ENCODE measurements at places on chromosomes 4 and X.

DNA sequence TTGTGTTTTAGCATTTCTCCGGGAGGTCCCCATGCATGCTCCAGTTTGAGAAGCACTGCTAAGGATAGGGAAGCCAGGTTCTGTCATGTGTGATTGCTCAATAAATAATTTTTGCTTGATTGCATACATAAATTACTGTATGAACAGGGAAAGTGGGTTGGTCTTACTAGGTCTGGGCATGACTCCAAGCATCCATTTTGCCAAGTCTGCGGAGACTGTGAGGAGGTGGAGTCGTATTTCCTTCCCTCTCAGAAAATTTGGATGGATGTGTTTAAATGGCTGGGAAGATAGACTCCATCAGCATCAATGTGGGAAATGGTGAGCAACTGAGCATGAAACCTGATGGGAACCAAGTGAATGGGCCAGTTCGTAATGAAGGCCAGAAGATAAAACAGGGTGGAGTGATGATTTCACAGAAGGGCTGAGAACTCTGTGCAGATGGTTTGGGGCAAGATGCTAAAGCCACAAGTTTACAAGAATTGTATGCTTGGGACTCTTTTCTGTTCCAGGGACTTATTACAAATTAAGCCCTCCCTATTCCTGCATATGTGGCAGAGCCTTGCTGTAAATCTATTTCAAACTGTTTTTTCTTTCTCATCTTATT lies 84.1 kb downstream of the NHS start:
- no peak for DNase-seq

GRCh38 chr4:111770514-111770913 lies 374.7 kb upstream of the FAM241A start:
- DNase-seq, result no peak

GRCh38 chr4:88753658-88754571 lies 56.3 kb upstream of the NAP1L5 start:
- no peak for DNase-seq

- DNase-seq, result no peak
Observed at GRCh38 chrX:9037296-9037695, 3.4 kb upstream of the FAM9B start.

DNA sequence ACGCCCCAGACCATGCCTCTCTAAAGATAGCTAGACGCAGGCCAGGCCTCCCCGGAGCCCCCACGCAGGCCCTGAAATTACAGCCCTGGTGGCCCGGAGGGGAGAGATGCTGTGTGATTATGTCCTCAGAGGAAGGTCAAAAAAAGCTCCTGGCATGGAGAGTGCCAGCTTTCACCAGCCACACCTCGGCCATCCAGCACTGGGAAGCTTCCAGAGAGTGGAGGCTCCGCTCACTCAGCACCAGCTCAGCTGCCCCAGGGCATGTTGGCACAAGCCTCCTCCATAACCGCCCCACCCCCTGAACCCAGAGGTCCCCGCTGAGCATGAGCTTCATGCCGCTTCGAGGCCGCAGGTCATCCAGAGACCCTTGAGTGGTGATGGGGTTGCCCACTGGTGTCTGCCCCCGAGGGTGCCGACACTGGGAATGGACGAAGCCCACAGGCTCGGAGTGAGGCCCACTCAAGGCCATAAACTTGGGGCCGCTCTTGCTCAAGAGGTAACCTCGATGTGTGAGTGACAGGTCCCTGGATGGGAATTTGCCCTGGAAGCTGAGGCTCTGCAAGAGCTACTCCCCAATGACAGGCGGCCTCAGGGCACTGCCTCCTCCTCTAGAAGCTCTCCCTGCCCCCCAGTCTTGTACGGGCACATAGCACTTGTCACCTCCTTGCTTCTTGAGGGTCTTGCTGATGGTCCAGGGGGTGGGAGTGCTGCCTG lies 4.4 kb upstream of the BGN start:
- no peak for DNase-seq

GRCh38 chr4:91826186-91826585 lies 477.6 kb upstream of the GRID2 start:
- DNase-seq, result no peak

DNA sequence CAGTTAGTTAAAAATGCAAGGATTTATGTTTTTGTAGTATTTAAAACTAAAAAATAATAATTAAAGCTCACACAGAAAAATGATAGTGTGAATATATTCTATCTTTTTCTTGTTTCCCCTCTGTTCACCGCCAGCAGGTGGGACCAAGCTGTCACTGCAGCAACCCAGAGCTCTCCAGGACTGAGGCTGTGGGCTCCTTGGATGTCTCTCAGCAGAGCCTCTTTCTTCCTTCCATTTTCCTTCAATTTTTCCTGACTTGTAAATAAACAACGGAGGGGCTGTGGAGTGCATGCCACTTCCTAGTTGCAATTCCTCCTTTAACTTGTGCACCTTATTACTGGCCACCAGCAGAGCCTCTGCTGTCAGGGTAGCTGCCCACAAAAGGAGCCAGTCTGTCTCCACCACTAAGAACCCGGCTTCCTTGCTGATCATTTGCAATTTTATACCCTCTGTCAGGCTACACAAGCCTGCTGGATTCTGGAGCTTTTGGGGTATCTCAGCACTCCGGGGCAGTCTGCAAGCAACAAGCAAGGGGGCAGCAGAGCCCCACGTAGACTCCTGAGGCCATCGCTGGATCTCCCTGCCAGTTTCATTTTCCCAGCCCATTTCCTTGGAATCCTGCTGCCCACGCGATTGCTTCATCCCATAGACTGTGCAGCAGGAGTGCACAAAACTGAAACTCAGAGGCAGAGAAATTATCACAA lies 1467.4 kb downstream of the C4orf33 start:
- DNase-seq, result peak; percentile 79

- DNase-seq, result no peak
Observed at GRCh38 chrX:135453381-135453780, 31.6 kb downstream of the SMIM10L2A start.

DNA sequence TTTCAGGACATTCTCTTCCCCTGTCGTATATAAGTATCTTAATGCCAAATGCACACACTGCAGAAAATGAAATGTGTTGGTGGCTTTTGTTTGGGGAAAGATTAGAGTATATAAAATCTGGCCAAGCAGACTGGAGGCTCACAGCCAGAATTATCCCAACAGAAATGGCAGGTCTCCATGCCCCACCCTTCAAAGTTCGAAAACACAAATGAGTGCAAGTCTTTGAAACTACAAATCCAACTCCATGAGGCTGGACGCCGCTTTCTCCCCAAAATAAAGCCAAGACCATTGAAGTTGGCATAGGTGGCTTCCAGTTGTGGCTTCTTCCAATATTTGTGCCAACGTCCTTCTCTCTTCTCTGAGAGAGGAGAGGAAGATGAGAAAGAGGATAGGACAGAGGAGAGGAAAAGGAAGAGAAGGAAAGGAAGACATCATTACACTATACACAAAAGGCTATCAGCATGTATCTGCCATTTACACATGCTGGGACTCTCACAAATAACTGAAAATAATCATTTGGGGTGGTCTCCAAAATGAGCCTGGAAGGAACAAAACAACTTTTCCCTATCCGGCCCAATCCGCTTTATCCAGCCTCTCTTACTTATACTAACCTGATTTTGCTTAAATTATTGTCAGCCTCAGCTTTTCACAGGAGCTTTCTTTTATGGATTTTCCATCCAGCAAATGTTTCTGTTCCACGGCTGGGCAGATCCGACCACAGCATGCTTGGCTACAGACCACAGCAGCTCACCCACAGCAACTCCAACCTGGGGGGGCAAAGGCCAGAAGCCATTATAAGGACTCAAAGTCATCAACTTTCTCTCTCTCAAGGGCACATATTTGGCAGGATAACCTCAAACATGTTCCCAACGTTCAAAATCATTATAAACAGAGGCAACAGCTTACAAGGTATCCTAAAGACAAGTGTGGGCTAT lies 71.7 kb downstream of the APBB2 start:
- no peak for DNase-seq

DNA sequence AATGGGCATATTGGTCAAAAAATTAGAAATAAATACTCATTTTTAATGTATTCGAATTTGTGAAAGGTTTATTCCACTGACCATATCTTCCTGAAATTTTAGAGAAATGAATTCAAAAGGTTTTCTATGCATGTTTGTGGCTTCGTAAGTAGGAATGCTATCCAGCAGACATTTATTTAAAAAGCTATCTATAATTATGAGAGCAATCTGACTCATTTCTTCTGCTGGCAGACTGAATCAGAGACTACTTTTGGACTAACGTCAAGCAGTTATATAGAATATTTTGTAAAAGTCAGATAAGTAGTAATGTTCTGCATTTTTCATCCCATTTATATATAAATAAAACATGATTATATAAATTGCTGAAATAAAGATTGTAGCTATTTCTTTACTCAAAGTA lies 125.0 kb downstream of the SPCS3 start:
- DNase-seq, result no peak

DNA sequence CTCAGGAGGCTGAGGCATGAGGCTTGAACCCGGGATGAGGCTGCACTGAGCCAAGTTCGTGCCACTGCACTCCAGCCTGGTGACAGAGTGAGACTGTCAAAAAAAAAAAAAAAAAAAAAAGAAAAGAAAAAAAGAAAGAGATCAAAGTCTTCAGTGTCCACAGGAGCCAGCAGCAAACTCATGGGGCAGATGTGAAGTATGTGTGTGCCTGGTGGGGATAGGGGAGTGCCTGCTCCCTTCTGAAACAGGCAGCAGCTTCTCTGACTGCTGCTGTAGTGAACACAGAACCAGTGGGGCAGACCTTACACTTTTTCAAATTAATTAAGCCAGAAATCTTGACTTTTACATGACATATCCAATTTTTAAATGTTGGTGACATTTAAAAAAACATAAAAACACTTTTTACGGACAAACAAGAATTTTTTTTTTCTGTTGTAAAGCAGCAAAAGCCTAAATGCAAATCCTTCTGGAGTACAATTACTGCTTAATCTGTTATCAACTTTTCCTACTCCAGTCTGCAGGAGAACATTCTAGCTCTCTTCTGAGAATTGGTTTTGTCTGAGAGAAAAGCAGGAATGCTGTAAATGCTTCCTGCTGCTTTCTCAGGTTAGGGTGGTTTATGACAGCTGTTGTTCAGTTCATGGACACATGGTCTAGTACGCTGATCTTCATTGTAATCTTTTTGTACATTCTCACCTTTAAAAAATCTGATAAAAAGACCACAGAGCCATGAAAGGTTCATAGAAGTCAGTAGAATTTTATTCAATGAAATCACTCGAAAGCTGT lies 311.1 kb downstream of the CAMK2D start:
- DNase-seq, result no peak

DNA sequence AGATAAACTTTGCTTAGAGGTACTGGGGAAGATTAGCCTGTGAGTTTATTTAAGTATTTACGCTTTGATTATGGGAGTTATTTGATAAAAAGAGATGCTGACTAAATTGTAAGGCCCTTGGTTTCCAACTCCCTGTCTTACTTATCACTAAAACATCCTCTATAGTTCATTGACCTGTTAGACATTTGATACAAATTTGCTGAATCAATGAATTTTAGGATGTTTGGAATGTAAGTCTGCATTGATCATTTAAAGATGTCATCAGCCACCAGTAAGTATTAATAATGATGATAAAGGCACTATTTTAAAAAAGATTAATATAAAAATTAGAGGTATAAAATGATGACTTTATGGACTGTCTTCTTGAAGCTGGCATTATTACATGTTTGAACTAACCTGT lies 340.6 kb downstream of the SPRY1 start:
- DNase-seq, result no peak

DNA sequence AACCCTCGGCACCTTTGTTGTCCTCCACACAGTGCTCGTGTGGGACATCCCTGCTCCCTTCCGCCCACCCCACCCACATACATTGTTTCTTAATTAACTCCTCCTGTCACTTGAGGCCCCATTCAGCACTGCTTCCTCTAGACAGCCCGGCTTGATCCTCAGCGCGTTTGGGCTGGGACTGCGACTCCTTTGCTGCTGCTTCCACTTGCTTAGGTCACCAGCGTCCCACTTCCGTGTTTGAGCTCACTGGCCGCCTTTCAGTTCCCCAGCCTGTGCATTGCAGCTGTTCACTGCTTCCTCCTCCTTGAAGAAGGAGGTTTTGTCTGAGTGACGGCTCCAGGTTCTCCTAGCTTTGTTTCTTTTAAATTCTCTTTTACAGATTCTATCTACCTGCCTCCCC lies 16.1 kb downstream of the RNF4 start:
- DNase-seq, result no peak

- DNase-seq, result no peak
Observed at GRCh38 chrX:13387666-13388494, 68.0 kb upstream of the ATXN3L start.

GRCh38 chr4:15648600-15648999 lies 6.6 kb downstream of the FBXL5 start:
- no peak for DNase-seq

DNA sequence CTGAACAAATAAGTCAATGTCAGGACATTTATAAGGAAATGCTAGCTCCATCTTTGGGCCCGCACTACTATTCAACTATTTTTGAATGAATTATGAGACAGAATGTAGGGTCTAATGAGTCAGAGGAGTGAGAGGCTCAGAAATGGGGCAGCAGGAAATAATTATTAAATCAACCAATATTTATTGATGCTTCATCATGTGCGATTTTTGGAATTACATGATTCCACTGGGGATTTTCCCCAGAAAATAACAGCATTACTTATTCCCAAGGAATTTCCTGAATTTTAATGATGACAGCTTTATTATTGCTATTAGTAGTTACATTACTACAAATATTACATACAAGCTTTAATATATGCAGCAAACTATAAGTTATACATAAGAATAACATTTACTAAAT lies 49.3 kb upstream of the PHF8 start:
- DNase-seq, result no peak

DNA sequence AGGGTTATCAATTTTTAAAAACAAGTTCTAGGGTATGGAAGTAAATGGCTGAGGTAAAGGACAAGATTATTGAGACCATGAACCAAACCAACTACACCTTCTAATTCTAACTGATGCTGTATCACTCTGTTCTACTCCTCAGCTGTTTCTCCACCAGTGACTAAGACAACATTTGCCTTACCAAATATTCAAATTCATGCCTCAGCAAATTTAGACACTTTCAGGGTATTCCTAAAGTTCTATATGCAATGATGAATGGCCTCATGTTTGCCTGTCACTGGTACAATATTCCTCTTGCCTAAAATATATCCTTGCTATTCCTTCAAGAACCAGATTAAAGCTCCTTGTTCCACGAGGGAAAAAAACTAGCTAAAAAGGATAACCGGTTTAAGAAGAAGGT lies 5.0 kb downstream of the RPL9 start:
- DNase-seq, result no peak

GRCh38 chr4:165580351-165580905 lies 201.6 kb downstream of the CPE start:
- peak; percentile 32 for DNase-seq

- DNase-seq, result peak; percentile 83
Observed at GRCh38 chr4:140237616-140238350, 83.8 kb upstream of the MAML3 start.

DNA sequence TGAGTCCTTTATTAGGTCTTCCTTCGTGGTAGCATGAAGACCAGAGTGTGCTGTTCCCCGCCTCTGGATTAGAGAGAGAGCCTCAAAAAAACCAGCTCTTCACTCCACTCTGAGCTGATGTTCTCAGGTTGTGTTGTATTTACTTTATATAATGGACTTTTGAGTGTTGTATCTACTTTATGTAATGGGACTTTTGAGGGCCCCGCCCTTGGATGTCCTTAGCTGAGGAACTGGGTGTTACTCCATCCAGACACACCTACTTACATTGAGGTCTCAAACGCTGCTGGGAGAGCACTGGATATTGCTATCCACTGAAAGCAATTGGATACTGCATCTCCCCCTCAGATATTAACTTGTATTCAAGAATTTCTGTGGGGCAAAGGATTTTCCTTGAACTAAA lies 28.2 kb downstream of the ATP8A1 start:
- no peak for DNase-seq

- no peak for DNase-seq
Observed at GRCh38 chrX:73851014-73852009, 288.3 kb downstream of the CHIC1 start.

GRCh38 chrX:109826954-109827708 lies 94.1 kb upstream of the ACSL4 start:
- DNase-seq, result no peak
